CD4-positive, alpha-beta T cell treated with Interleukin-6 at 100 ng/mL for 8 hours (primary cell): ENCODE measurements at places on chromosomes 7 and 10.

- DNase-seq, result no peak
Observed at GRCh38 chr7:43501870-43502269, 81.0 kb upstream of the STK17A start.

GRCh38 chr7:74372511-74373111 lies 81.1 kb upstream of the GTF2IRD1 start:
- DNase-seq, result no peak

GRCh38 chr7:29342761-29343160 lies 148.2 kb downstream of the CHN2 start:
- DNase-seq, result no peak

DNA sequence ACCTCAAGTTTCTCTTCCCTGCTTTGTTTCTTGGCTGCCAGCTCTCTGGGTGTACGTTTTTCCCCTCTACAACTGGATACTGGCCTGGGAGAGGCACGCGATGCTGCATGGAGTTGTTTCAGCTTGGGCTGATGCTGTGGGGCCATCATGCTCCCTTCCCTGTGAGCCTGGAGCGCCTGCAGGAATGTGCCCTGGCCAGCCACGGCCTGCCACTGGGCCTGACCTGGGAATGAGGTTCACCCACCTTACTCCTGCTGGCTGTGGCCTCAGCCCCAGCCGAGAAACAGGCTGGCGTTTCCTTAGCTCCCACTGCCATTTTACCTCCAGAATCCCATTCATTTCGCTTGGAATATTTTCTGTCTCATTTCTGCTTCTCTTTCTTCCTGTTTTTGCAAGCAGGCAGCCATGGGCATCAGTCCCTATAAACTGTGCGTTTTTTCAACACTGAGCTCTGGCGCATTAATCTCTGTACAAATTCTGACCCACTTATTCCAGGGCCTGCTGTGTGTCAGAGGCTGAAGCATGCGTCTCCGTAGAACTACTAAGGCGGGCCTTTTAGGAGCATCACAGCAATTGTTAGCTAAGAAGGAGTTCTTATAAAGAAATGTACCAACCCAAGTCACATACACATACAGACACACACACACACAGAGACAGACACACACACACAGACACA lies 57.9 kb downstream of the GATA3 start:
- no peak for DNase-seq

DNA sequence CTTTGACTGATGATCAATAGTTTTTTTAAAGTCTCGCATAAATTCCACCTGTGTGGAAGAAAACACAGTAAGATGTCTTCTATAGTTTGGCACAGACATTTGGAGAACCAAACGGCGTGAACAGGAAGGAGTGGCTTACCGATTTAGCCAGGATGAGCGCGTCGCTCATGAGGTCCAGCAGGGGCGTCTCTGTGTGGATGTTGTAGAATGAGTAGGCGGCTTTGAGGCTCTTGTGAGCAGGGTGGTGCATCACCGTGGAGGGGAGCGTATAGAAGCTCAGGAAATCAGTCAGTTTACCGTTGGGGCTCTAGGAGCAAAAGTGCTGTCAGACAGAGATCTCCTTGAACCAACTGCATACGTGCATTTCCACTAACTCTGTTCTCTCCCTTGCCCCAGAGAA lies 15.5 kb downstream of the RPP38 start:
- DNase-seq, result no peak

- no peak for DNase-seq
Observed at GRCh38 chr7:29831705-29832104, 25.4 kb downstream of the WIPF3 start.

DNA sequence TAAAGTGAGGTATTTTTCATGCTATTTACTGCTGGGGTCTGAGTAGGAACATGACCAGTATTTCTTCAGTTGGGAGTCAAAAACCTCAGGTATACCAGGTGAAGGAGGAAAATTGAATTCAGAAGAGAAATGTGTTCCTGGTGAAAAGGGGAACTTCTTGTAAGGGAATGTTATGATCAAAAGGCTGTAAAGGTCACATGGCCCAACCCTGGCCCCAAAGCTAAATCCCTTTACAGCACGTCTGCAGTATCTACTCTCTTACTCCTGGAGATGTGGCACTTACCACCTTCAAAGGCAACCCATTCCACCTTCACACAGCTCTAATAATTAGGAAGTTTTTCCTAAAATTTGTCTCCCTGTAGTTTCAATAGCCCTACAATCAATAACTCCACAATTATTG lies 15.2 kb downstream of the PIK3AP1 start:
- DNase-seq, result no peak

GRCh38 chr7:145331076-145331475 lies 495.2 kb upstream of the TPK1 start:
- no peak for DNase-seq

- no peak for DNase-seq
Observed at GRCh38 chr10:120465138-120465537, 8.1 kb downstream of the PLPP4 start.

DNA sequence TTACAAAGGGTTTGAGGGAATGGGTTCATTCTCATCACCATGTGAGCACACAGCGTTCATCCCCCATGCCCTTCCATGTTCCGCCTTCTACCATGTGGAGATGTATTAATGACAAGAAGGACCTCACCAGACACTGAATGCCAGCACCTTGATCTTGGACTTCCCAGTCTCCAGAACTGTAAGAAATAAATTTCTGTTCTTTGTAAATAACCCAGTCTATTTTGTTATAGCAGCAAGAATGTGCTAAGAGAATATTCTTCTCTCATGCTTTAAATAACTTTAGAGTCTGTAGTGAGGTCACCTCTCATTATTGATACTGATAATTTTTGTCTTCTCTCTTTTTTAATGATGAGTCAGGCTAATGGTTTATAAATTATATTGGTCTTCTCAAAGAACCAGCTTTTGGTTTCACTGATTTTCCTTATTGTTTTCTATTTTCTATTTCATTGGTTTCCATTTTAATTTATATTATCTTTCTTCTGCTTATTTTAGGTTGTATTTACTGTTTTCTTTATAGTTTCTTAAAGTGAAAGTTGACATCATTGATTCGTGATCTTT lies 3.1 kb upstream of the PDIA4 start:
- DNase-seq, result no peak

- no peak for DNase-seq
Observed at GRCh38 chr10:119006451-119007210, 22.9 kb upstream of the NANOS1 start.

DNA sequence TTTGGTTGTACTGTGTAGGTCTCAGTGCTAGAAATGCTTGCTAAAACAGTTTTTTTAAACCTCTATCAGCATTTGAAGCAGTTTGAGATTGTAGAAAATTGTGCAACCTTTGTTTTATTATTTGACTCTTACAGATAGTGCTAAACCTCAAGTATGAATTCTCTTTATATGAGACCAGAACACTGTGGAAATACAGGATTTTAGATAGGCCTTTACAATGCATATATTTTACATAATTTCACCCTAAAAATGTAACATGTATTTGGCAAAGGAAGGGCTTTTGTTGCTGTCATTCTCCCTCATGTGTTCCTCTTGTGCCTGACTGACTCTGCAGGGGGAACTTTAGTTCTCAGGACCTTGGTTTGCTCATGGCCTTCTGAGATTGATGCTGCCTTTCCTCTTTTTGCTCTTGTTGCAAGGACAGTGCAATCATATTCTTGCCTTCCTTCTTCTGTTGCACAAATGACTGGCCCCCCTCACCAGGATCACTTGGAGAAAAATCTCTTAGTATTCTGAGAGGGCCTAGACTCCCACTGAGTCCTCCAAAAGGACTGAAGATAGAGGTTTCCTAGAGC lies 188.7 kb downstream of the PPP1R9A start:
- no peak for DNase-seq

GRCh38 chr7:73602721-73603651 lies 21.3 kb downstream of the MLXIPL start:
- DNase-seq, result no peak

GRCh38 chr7:15503603-15504290 lies 58.1 kb downstream of the AGMO start:
- no peak for DNase-seq

GRCh38 chr7:116810267-116811116 lies 51.9 kb upstream of the CAPZA2 start:
- DNase-seq, result no peak

GRCh38 chr10:29826221-29826620 lies 191.4 kb upstream of the SVIL start:
- no peak for DNase-seq

- no peak for DNase-seq
Observed at GRCh38 chr7:27586825-27587224, 75.9 kb downstream of the HIBADH start.

GRCh38 chr10:76268954-76269353 lies 837.5 kb downstream of the LRMDA start:
- DNase-seq, result no peak

DNA sequence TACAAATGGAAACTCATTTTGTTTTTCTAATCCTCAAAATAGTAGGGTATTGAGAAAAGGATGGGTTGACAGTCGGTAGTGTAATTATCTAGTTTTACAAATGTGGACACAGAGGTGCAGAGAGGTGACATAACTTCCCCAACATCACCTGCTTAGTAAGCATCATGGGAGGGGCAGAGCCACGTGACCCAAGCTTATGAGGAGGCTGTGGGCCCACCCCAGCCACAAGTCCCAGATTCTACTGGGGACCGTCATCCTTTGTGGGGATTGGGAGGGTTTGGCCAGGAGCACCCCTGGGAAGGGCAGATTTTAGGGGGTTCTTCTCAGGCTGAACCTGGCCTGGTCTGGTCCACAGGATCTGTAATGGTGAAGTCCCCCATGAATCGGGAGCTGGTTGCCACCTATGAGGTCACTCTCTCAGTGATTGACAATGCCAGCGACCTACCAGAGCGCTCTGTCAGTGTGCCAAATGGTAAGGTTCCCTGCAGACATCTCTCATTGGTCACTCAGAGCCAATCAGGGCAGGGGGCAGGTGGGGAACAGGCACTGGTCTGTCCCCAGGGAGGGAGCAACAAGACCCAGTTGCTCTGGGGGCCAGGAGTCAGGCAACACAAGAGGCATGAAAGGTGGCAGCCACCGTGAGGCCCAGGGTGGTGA lies 23.6 kb upstream of the VSIR start:
- no peak for DNase-seq

- DNase-seq, result no peak
Observed at GRCh38 chr7:48742079-48742798, 182.1 kb upstream of the CDC14C start.

GRCh38 chr10:2921956-2922680 lies 145.2 kb upstream of the PFKP start:
- no peak for DNase-seq
